ENCODE measurements at places on chromosomes 16 and 17. TPM values are rescaled to one million over a fixed set of nuclear protein-coding genes. Genes with fewer than 3 reads are reported as not detected.

GRCh38 chr17:60792250-60792898 is 114.7 kb downstream of the BCAS3 start:
- peak; percentile 72 for DNase-seq

DNA sequence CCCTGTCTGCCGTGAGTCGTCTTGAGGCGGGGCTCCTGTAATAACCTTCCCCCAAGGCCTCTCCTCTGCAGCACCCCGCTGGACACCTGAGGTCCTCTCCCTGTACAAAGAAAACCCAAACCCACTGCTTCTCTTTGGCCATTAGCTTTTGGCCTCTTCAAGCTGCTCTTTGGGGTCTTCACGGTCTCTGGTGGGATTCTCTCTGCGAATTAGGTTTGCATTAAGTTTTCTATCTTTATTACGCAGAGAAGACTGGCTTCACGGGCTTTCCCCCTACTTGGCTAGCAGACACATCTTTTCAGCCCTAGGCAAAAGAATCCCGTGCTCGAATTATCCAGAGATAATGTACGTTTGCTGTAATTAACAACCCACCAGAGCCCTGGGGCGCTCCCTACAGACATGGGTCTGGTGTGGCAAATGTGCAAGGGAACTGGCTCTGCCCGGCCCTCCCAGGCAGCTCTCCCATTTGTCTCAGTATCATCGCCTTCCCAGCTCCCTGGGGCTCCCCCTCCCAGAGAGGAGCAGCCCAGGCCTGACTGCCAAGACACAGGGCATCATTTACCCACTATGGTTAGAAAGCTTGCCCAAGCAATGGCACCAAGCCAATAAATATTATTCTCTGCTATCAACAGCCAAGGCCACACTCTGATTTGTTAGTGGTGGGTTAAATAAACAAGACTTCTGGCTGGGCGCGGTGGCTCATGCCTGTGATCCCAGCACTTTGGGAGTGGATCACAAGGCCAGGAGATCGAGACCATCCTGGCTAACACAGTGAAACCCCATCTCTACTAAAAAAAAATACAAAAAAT is 24.7 kb upstream of the KLHDC4 start:
- no peak for DNase-seq

DNA sequence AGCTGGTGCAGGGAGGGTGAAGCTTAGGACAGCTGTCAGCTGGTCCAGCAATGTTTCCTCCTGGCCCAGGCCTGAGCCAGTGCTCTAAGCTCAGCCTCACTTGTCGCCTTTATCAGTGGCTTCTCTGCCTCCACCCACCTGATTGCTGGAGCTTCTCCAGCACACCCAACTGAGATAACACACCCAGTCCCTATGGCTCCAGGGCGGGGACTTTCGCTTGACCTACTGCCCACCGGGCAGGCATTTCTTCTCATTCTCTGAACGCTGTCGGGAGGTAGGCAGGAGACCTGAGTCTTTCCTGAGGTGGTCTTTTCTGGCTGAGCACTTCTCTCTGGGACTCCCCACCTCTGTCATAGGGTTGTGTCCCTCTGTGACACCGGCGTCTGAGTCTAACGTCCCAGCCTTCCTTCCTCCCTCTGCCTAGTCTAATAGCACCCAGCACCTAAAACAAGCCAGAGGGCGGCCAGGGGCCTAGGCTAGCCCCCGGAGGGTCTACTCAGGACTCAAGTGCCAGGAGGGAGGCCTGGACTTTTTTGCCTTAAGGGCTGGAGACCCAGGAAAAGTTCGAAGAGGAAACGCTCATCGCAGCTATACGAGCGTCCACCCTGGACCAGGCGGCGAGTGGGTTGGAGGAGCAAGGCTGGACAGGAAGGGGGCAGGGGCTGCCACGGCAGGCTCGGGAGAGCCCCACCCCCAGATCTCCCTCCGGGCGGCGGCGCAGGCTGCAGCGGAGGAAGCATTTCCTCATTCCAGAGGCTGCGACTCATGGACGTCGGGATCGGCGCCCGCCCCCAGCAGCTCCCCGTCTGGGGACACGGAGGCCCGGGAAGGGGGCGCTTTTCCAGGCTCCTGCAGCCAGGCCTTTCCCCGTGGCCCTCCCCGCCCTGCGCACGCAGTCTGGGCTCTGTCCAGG is 756 bp downstream of the TAX1BP3 start:
- peak; percentile 93 for DNase-seq

DNA sequence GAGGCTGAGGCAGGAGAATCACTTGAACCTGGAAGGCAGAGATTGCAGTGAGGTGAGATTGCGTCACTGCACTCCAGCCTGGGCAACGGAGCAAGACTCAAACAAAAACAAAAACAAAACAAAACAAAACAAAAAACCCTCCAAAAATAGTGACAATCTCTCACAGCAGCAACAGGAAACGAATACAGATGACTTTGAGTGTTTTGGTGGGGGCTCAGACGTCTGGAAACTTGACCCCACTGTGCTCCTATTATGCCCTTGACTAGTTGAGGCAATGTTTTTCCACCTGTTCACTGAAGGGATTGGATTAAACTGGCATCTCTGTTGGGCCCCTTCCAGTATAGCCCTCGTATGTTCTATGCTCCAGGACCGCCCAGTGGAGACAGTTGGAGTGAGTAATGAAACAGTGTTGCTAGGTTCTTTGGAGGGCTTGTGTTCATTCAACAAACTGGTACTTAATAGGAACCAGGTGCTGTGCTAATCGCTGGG is 167.0 kb downstream of the UTP18 start:
- no peak for DNase-seq

GRCh38 chr17:46044286-46044928 is 45.4 kb downstream of the STH start:
- peak; percentile 72 for DNase-seq

Gene HOXB4
- total RNA-seq, result 6.6 TPM

GRCh38 chr17:64180089-64181073 is 50.4 kb upstream of the ERN1 start:
- DNase-seq, result no peak

DNA sequence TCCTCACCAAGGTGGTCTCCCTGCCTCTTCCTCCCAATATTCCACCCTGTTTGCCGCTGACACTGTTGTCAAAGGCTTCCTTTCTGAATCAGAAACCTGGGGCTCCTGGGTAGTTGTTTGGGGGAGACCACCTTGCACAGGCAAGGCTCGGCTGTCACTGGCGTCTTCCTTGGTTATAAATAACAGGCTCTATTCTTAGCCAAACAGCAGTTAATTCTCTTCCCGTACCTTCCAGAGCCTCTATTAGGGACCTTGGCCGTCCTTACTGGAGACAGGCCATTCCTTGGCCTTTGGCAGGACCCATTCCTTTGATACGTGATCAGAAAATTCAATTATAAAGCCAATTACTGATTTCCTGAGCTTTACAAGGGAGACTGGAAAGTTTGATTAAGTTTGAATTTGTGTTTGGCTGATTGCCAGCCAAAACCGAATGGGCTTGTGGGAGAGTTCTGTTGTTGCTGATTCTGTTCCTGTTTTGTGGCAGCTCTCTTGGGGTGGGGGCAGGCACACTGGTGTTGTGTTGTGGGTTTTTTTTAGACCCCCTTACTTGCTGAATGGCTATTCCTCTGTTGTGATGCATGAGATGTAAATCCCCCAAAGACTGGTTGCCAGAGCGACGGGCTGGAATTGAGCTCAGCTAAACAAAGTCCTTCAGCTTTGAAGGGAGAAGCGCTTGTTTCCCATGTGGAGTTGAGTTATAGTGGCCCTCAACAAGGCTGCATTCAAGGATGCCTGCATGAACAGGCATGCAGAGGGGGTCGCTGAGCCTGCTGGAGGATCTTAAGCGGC is 104.6 kb downstream of the GNAO1 start:
- no peak for DNase-seq

DNA sequence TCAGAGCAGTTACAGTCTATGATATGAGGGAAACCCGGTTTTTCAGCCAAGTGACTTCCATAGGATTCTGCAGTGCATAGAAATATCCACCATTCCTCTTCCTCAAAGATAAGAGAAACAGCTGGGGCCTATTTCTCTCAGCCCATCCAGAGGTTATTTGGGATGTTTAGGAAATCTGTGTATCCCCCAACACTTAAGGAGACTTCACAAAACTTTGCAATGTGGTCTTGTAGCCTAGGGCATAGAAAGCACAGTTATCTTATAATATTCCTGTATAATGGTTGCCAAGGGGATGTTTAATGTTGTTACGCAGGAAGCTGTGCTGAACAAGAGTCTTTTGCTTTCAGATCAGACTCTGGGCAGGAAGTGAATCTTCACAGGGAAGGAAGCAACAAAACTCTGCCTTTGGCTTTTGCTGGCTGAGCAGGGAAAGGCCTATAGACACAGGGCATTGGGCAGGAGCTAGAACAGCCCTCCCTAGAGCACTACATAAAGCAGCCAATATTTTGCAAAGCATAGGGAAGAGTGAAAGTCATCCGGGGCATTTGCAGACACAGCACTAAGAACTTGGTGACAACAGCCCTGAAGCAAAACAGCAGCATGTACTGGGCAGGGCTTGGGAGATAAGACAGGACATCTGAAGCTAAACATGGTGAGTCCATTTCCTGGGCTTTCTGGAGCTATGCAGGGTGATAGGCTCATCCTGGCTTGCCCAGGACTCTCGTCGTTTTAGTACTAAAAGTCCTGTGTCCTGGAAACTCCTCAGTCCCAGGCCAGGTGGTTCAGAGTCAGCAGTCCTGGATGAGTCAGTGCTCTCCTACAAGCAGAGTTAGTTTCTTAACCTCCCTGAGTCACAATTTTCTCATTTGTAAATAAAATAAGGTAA is 18.7 kb upstream of the BEAN1 start:
- DNase-seq, result no peak

Gene DLX3
- total RNA-seq, result 1.3 TPM

Gene TNFRSF13B
- not detected for total RNA-seq

- DNase-seq, result no peak
Observed at GRCh38 chr17:1360975-1361374, 39.0 kb downstream of the YWHAE start.

Gene PIK3R5
- 18.5 TPM for total RNA-seq

GRCh38 chr17:56176091-56176490 is 22.8 kb downstream of the ANKFN1 start:
- DNase-seq, result no peak

Gene EPX
- not detected for total RNA-seq

GRCh38 chr17:45339646-45340605 is 23.1 kb upstream of the MAP3K14 start:
- no peak for DNase-seq

Gene PRAC2
- total RNA-seq, result not detected

- peak; percentile 82 for DNase-seq
Observed at GRCh38 chr16:50153596-50154419, 702 bp downstream of the TENT4B start.

DNA sequence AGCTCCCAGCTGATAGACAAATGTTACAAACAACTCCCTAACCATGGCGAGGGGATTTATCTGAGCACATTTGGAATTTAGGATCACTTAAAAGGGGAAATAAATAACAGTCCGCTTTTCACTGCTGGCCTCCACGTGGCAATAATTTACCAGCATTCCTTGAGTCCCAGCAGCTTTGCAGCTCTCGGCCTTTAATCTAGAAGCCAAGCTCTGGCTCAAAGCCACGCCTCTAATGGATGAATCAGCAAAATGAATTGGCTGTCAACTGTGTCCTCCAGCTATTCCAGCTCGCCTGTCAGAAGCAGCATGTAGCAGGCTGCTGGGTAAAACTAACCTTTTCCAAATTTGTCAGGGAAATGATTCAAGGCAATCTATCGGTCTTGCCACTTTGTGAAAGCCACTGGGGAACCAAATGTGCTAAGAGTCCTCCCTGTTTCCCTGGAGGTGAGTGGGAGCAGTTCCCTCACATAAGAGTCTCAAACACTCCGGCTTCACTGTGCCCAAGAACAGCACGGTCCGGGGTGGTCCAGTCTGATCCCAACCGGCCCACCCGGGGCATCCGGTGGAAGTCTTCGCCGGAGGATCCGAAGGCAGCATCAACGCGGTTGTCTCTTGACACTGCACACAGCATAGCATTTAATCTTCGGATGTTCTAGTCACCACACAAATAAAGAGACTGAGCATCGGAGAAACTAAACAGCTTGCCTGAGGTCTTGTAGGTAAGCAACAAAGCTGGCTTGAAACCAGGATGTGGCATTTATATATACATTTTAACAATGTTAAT is 143.3 kb downstream of the PARN start:
- peak; percentile 86 for DNase-seq

DNA sequence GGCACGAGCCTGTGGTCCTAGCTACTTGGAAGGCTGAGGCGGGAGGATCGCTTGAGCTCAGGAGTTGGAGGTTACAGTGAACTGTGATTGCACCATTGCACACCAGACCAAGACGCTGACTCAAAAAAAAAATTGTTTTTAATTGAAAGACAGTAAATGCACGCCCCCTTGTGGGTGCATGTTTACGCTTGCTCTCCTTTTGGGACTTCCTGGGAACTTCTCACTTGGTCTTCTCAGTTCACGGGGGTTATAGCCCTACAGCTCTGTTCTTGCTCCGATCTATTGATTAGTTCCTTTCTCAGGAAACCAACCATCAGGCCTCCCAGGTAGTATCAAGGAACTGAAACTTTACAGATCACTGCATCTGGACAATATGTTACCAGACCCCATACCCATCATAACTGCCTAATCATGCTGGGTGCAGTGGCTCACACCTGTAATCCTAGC is 14.2 kb upstream of the RIPOR1 start:
- DNase-seq, result peak; percentile 91

Gene FA2H
- 0.54 TPM for total RNA-seq

- DNase-seq, result no peak
Observed at GRCh38 chr16:75792771-75793492, 66.6 kb upstream of the CPHXL start.

DNA sequence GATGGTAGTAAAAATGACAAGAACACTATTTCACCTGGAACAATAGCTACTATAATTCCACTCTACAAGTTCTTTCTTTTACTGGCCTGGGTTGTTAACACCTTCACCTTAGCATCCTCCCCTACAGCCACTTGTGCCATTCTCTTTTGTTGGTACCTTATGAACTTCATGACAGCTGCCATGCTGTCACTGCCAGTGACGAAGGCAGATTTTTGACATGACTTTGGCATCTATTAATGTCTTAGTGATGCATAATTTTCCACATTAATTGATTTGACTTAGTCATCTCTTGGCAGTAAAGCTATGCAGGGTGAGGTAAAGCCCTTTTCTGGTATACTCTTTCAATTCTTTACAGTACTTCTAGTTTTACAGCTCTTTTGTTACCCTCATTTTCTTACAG is 207.9 kb downstream of the TANC2 start:
- no peak for DNase-seq
